ENCODE measurements at places on chromosomes 4 and X.

- DNase-seq = no peak
These were observed 195.9 kb upstream of the BANK1 start for GRCh38 chr4:101594588-101594987.

GRCh38 chr4:143294710-143295275, 41.9 kb upstream of the GAB1 start:
- no peak for DNase-seq

GRCh38 chrX:119605464-119606279, 552 bp downstream of the NKRF start:
- no peak for DNase-seq

DNA sequence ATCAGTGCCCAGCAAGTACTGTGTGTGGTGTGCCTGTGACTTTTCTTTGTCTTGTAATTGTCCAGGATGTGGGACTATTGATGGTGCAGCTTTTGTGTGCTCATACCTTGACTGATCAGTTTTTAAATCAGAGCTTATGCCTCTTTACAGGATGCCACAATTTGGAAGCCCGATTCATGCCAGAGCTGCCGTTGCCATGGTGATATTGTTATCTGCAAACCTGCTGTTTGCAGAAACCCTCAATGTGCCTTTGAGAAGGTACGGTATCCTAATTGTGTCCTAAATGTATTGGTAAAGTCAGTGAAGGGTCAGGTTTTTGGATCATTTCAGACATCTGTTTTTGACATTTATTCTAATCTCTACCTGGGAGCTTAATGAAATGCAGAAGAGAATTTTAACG, 180.2 kb downstream of the FRAS1 start:
- no peak for DNase-seq

GRCh38 chr4:94534401-94535312, 82.9 kb downstream of the PDLIM5 start:
- DNase-seq = peak; percentile 15

DNA sequence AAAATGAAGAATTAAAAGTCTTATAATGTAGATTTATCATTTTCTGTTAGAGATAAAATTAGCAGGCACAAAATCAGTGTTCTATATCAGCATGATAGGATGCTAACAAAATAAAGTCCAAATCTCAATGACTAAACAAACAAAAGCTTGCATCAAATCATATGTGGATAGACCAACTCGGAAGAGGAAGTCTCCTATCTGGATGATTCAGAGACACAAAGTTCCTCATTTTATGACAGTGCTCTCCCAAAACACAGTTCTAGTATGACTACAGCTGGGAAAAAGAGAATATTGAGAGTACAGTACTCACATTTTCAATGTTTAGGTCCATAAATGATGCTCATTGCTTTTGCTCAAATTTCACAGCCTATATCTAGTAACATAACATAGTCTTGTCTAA, 376.1 kb upstream of the CTSO start:
- DNase-seq = peak; percentile 26

DNA sequence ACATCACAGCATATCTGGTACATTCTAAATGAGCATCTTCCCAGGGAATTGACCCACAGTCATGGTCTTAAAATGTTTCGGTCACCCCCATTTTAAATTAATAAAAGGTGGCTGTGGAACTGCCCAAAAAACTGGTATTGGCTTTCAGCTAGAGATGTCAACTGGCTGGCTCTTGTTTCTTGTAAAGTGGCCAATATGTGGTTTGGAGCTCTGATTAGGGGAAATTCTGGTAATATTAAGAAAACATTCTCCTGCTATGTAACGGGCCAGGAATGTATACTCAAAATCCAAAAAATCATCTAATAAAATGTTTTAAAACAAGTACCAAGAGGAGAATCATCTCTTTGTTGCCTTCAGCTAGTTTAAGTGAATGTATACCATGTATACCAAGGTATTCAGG, 62.0 kb upstream of the VCX2 start:
- no peak for DNase-seq

DNA sequence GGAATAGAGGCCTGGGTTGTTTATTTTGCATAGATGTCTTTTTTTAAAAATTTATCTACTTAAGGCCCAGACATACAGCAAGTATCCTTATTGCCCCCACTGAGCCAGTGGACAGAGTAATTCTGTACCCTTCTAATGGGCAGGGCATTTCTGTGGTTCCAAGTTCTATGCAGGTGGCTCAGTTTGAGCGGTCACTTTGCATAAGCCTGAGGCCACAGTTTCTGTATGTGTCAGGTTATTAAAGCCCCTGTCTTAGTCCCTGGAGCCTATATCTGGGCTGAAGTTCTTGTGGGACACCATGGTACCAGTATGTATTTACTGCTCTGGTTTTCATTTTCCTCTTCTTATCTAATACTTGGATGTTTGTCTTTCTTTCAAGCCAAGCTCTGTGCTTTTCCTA, 168.8 kb downstream of the MID1IP1 start:
- DNase-seq = no peak

GRCh38 chrX:111445485-111445884, 33.5 kb upstream of the DCX start:
- peak; percentile 57 for DNase-seq

GRCh38 chr4:146486565-146486964, 35.2 kb downstream of the SLC10A7 start:
- no peak for DNase-seq

DNA sequence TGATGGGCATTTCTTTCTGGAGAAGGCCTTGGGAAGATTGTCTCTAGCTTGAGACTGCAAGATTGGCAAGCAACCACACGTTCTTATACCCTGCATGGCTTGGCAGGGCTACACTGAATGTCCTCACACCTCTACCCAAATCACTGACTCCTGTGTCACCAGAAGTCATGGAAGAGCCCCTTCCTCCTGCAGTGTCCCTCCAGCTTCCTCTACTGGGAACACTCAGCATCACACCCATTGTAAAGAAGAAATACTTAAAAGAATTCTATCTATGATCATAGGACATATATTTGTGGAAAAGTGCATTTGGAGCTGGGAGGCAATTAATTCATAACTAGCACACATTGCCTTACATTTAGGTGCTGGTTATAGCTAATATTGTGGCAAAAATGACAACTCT, 113.1 kb downstream of the CCSER1 start:
- DNase-seq = no peak

- no peak for DNase-seq
These were observed 67.1 kb downstream of the CHM start for GRCh38 chrX:85980286-85980685.

DNA sequence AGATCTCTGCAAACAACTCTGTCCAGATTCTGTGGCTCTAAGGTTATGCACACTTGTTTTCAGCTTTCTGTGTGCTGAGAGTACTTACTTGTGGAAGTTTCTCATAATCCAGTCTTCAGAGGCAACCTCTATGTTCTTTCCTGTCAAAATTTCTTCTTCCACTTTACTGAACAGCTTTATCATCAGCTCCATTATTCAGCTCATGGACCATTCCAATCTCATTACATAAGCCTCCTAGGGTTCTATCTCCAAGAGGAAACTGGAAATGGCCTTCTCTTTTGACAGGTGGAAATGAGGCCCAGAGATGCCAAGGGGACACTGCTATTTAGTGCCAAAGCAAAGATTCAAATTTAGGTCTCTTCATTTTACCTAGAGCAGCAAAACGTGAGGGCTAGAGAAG, 61.3 kb downstream of the CHRDL1 start:
- peak; percentile 45 for DNase-seq

GRCh38 chrX:19785647-19786046, 101.8 kb downstream of the SH3KBP1 start:
- no peak for DNase-seq

DNA sequence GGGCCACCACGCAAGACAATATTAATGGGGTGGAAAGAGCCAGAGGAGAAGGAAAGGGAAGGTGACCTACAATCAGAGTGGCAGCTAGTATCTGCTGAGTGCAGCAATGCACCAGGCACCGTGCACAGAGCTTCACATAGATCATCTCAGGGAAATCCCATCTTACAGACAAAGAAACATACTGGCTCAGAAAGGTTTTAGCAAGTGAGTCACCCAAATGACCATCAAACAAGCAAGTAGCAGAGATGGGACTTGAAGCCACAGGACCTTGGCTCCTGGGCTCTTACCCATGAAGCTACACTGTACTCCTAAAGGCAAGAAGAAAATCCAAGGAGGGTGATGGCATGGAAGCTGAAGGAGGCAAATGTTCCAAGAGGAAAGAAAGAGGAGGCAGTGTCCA, 6.8 kb downstream of the ANXA5 start:
- DNase-seq = peak; percentile 88

DNA sequence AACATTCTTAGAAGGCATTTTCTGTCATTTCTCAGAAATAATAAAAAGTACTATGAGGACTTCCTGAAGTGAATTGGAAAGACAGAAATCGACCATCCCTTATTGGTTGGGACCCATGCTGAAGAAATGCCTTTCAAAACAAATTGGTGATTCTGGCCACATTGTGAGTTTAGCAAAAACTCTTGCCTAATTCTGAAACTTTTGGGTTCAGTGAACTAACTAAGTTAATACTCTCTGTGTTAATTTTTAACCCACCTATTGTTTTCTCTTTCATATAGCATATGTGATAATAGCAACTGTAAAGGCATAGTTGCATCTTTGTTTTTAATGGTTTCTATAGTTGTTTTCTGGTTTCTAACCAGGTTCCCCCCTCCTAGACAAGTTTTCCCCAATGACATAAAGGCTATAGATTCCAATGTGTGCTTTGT, 129.3 kb upstream of the FAT1 start:
- DNase-seq = peak; percentile 17

All from kidney tubule cell (primary cell).